ENCODE measurements at places on chromosomes 7 and 10.
A peak's percentile ranks its signal among the peaks of the same experiment; 100 is the strongest.

- no peak for DNase-seq
These were observed 836 bp downstream of the DPYSL4 start for GRCh38 chr10:132187430-132188138.

DNA sequence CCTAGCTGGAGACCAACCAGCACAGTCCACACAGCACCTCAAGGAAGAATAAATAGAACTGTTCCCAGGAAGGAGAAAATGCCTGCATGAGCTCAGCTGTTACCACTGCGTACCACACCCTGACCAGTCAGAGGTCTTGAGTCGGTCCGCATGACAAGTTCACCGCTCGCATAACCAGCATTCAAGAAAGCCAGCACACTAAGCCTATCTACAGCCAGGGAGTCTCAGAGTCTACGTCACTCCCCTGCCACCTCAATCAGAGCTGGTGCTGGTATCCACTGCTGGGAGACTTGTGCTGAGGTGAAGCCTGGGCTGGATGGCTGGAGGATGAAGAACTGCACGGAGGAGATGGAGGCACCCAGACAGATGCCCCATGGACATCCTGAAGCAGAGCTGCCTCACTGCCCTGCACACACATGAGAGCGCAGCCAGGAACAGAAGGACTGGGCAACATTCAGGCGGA is 19.6 kb downstream of the AKR1C1 start:
- no peak for DNase-seq

DNA sequence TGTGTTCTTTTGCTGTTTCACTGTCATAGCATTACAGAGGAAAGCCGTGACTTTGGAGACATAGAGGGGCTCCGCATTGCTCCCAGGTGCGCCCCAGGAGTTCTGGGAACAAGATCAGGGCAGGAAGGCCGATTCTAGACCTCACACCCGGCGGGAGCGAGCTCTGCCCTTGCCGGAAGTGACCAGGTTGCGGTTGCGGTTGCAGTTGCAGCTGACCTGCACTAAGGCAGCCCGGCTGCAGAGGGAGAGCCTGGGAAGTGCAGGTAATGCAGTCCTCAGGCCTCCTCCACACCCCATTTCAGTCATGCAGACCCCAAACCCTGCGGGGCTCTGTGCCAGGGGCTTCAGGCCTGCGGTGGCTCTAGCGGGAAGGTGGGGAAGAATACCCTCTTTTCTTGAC is 130.0 kb upstream of the LANCL2 start:
- no peak for DNase-seq

- DNase-seq = no peak
These were observed 39.0 kb upstream of the SLC16A12 start for GRCh38 chr10:89574368-89574767.

GRCh38 chr7:66399566-66399965 is 194.4 kb downstream of the TPST1 start:
- DNase-seq = no peak

DNA sequence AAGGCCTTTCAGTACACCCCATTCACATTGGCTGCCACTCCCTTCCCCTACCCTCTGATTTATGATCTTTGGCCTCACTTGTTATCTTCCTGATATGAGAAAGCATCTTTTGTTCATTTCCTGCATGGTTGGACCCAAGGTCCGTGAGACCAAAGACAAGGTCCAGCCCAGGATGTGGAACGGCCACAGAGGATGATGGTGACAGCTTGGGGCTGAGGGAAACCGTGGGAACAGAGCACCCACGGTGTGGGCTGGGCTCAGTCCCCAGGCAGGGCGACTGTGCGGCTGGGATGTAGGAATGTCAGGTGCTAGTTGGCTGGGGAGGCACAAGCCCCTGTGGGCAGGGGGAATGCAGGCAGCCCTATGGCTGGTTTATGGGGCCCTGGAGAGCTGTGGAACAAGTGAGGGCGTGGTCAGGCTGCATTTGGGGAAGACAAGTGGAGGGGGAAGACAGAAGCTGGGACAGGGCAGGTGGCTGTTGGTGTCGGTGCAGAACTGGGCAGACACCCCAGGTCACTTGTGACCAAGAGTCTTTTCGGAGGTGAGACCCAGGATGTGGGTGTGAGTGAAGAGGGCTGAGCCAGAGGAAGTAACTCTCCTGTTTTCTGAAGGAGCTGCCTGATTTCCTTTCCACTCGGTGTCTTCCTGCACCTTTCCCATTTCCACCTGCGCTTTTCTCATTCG is 51.7 kb upstream of the IGFBP3 start:
- DNase-seq = no peak

GRCh38 chr10:84194424-84195043 is at the start of gene CDHR1:
TSS of gene CDHR1 (plus strand) at chr10:84194537. CDS start at chr10:84194761, 224 bp downstream.
- DNase-seq = no peak

GRCh38 chr10:50641626-50642025 is 17.9 kb upstream of the SGMS1 start:
- no peak for DNase-seq

GRCh38 chr10:3756360-3756740 is 28.7 kb downstream of the KLF6 start:
- no peak for DNase-seq

- DNase-seq = no peak
These were observed 16.6 kb downstream of the FOXP2 start for GRCh38 chr7:114431189-114431588.

GRCh38 chr7:133230591-133231194 is 22.2 kb upstream of the EXOC4 start:
- peak; percentile 12 for DNase-seq

- DNase-seq = no peak
These were observed 2.3 kb upstream of the IGF2BP3 start for GRCh38 chr7:23472556-23472955.

DNA sequence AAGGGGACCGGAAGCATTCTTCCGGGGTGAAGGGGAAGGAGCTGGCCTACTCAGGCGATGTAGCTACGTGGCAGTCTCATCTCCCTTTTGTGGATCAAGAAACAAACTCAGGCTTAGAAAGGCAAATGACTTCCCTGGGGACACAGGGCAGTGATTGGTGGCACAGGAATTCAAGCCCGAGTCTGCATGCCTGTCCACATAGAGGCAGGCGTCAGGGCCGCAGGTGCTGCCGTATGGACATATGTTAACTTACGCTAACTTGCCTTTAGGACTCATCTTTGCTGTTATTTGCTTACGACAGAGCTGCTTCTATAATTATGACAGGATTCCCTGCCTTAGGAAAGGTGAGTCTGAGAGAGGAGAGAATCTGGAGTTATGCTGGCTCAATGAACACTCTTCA is 42.3 kb upstream of the KLF6 start:
- DNase-seq = no peak

GRCh38 chr7:104550362-104550761 is 222.0 kb downstream of the LHFPL3 start:
- DNase-seq = no peak

DNA sequence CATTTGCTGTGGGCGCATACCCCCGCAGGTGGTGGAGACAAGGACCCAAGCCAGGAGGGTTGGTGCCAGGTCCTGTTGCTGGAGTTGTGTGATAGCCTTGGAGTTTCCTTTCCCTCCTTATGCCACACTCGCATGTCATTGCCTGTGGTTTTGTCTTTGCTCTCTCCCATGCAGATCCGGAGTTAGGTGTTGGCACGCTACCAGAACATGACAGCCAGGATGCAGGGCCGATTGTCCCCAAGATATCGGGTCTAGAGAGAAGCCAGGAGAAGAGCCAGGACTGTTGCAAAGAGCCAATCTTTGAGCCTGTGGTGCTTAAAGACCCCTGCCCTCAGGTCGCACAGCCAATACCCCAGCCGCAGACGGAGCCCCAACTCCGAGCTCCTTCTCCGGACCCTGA is 369.2 kb upstream of the GALNT17 start:
- DNase-seq = no peak
